ENCODE measurements at places on chromosomes 6 and 20. TPM values are rescaled to one million over a fixed set of nuclear protein-coding genes. Genes with fewer than 3 reads are reported as not detected.

GRCh38 chr6:71486461-71486860 lies 197.8 kb downstream of the OGFRL1 start:
- no peak for DNase-seq

DNA sequence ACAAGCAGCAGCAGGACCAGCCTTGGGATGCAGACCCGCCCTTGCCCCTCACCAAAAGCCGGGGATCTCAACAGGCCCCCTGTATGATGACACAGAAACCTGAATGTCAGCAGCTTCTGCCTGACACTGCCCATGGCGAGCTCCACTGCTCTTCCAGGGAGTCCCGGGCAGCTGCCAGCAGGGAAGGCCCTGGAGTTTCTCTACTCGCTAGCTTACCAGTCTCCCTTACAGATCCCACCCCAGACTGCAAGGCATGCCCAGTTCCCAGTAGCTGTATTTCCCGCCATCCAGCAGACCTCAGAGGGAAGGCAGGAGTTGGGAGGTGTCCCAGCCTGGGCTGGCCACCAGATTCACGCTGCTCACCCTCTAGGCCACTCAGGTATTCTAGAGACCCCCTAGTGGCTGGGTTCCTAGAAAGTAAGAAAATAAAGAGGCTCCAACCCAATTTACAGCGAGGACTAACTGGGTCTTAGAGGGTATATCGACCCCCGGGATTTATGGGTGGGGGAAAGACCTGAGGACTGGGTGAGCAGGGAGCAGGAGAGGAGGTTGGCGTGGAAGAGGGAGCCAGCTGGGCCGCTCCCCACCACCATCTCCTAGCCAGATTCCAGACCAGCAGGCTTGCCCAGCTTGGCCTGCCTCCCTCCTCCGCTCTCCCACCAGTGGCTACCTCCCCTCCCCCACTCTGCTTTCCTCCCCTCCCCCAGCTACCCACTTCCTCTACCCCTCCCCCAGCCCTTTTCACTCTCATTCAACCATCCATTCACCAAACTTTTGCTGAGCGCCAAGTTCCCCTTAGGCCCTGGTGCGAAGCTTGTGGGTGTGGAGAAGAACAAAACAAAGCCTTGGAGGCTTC lies 9.7 kb upstream of the HMGA1 start:
- no peak for DNase-seq

GRCh38 chr6:75196081-75196687 lies 9.7 kb downstream of the COL12A1 start:
- no peak for DNase-seq

DNA sequence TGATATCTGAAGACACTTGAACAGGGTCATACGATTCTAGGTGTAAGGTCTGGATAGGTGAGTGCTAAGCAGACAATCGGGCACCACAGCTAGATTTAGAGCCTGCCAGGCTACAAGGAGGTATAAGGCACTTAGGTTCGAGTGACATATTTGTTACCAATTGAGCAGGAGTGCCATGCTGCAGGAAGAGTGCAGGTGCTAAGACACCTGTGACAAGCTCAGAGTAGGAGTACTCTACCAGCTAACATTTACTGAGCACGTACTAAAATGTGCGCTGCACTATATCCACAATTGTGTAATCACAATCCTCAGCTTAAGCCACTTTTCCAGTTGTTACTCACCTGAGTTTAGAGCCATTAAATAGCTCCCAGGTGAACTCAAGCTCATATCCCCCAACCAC lies 227.8 kb upstream of the MOCS1 start:
- DNase-seq, result no peak

- DNase-seq, result no peak
Measured at GRCh38 chr6:81487489-81487888, 265.0 kb downstream of the TENT5A start.

GRCh38 chr20:23235173-23236027 lies 115.2 kb upstream of the NXT1 start:
- peak; percentile 42 for DNase-seq

DNA sequence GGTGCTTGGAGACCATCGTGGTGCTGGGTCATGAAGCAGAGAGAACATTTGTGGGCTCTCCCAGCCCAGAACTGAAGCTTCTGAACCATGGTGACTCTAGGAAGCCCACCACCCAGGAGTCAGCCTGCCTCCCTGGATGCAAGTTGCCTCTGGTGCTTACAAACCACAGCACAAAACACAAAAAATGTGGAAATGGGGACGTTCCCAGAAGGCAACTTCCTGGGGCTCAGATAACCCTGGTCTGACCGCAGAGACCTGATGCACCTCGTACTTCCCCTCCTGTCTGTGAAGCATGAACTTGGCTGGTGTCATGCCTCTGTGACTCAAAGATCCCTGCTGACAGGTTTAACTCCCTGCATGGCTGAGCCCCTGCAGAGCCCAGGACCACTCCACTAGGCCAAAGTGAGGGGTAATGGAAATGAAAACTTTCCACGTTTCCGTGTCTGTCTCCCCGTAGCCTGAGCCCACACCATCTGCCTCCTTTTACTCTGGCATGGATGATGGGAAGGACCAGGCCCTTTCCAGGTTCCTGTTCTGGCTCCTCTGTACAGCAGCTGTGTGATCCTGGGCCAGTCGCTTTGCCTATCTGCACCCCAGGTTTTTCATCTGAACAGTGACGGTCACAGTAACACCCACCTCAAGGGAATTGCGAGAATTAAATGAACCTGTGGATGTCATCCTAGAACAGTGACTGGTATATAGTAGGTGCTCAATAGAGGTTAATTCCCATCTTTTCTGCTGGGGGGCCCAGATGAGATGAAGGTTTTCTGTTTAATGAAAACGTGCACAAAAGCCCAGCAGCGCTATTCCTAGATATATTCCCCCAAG lies 57.7 kb downstream of the PPP1R16B start:
- no peak for DNase-seq

DNA sequence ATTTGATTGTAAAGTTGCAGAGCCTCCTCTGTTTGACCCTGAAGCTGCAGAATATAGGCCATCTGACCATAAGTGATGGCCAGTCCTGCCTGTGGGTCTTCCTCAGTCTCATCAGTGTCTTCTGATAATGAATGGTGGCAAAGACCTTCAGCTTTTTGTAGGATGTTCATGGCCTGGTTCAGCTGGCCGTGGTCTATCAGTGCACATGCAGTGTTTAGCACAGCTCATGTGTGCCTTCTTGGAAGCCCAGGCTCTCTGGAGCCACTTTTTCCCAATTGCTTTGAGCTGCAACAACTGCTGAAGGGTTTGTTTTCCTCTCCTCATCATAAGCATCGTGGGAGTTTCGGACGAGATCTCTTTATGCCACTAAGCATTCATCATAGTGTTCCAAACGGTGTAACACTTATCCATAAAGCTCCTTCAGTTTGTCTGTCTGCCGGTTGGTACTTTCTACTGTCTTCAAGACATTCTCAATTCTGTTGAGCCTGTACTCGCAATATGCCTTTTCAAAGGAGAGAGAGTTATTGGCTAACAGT lies 70.1 kb upstream of the TULP4 start:
- DNase-seq, result no peak

MARCKS gene
- 205 TPM for polyA plus RNA-seq

DNA sequence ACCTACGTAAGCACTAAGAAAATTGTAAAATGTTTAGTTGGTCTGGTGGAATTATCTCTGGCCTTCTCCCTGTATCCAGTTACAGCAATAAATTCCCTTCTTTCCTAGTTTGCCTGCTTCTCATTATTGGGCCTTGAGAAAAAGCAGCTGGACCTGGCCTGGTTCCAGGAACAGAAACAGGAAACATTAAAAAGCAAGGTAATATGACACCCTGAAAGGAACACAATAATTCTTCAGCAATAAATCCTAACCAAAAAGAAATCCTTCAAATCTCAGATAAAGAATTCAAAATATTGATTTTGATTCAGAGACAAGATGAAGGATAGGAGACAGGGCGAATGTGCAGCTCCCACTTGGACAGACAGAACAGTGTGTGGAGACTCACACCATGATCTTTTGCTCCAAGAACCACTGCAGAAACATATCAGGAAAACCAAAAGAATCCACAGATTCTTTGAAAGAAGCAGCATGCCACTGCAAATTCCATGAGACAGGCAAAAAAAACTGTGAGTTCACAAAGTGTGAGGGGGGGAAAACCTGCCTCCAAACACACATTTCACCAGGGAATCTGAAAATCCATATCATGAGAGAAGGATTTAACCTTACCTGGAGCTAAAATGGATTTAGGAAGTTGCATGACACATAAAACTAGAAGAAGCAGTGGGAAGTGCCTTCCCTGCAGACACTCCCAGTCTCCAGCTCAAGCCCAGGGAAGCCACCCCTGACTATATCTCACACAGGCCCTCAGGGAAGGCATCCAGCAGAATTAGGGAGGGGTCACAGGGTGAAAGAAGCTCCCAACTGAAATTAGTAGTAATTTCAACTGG lies 28.9 kb downstream of the TREM1 start:
- DNase-seq, result peak; percentile 57

DNA sequence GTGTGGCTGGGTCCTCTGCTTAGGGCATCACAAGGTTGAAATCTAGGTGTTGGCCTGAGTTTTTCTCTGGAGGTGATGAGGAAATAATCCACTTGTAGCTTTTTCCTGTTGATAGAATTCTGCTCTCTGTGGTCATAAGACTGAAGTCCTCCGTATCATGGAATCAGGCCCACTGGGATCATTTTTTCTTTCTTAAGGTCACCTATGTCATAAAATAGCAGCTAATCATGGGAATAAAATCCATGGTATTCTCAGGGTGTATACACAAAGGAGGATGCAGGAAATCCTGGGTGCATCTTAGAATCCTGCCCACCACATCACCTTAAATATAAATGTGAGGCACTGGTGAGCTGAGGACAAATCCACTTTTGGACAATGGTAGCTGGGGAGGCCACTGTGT lies 72.7 kb downstream of the PRDM1 start:
- no peak for DNase-seq

GJE1 gene
- not detected for polyA plus RNA-seq

SLC2A10 gene
- 16.6 TPM for polyA plus RNA-seq

DNA sequence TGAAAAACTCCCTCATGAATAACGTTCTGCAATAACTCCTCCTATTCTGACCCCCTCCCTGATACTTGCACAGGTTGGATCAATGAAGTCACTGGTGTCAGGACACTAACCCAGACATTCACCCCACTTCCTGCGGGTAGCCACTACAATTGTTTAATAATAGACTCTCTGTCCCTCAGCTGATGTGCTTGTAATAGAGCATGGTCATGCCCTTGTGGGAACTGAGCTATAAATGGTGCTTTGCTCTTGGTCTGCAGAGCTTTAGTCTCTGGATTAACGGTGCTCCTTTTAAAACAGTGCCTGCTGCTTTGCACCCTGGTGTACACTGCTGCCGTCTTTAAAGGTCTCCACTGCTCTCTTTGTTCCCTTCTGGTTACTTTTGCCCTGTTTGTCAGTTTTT lies 127.3 kb downstream of the BACH2 start:
- DNase-seq, result no peak

DNA sequence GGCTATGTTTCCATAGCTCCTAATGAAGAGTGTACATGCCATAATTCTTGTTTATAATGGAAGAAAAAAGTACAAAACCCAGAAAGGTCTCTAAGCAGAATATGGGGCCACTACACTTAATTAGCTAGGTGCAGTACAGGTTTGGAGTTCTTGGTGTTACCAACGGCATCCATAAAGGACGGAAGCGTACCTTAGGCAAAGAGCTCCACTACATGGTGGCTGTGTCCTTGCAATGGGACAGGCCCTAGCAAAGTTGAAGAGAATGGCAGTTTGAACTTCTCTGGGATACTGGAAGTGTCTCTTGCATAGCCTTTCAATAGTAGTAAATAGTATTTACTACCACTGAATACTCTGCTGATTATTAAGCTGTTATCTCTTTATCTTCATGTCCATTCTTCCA lies 371.7 kb upstream of the MMS22L start:
- DNase-seq, result no peak

- DNase-seq, result no peak
Measured at GRCh38 chr6:112116221-112116620, 28.8 kb downstream of the FAM229B start.

DNA sequence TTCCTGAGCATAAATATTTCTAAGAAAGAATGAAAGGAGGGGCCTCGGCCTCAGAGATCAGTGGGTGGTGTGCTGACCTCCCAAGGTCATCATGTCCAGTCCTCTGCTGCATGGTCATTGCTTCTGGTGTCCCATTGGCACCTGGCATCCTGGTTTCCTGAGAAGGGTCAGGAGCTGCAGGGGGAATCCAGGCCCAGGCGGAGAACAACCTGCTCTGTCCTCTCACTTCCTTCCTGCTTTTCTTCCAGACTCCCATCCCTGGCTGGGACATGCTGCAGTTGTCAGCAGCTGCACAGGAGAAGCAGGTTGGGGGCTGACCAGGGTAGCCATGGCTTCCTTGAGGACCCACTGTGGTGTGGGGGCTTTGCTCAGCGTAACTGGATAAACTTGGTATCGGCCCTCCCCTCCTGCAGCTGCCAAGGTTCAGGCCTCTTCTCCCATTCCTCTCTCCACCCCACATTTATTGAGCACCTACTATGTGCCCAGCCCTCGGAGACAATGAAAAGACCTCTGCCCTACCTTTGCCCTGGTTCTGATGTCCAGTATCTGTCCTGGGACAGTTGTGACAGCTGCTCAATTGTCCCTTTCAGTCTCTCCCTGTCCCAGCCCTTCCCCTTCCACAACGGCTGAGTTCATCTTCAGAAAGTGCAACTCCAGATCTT lies 155.2 kb downstream of the CEBPB start:
- DNase-seq, result no peak
